ENCODE measurements at places on chromosomes 1 and 21.

- DNase-seq, result no peak
Measured at GRCh38 chr1:41917835-41918449, 780 bp downstream of the HIVEP3 start.

- no peak for DNase-seq
Measured at GRCh38 chr21:43745772-43746517, 27.0 kb downstream of the PDXK start.

DNA sequence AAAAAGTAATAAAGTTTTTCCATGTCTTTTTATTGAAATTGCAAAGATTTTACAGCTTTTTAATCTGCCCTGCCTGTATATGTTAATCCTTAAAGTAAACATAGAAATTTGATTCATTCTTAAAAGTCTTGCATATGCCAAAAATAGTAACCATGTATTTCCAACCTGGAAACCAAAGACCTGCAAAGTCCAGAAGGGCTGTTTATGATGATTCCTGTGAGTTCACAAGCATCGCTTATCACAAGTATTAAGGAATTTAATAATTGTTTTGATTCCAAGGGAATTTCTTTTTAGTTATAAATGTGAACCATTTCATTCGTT is 199.1 kb downstream of the PTPRC start:
- no peak for DNase-seq

DNA sequence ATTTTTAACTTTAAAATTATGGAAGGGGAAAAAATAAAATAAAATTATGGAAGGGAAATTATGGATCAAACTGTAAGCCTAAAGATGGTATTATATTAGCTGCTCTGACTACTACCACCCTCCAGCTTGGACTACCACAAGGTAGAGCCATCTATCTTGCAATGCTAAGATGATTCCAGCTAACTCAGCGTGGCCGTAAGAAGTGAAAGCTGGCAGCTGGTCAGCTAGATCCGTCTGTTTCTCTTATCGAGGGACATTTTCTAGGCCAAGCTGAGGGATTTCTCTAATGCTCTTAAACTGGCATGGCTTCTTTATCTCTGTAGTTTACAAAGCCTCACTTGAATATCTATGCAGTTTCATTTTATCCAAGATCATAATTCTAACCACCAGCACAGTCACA is 31.5 kb downstream of the LYST start:
- DNase-seq, result no peak

GRCh38 chr1:171717062-171717718 is 24.7 kb downstream of the VAMP4 start:
- no peak for DNase-seq

- no peak for DNase-seq
Measured at GRCh38 chr1:8330271-8331125, 12.6 kb downstream of the SLC45A1 start.

DNA sequence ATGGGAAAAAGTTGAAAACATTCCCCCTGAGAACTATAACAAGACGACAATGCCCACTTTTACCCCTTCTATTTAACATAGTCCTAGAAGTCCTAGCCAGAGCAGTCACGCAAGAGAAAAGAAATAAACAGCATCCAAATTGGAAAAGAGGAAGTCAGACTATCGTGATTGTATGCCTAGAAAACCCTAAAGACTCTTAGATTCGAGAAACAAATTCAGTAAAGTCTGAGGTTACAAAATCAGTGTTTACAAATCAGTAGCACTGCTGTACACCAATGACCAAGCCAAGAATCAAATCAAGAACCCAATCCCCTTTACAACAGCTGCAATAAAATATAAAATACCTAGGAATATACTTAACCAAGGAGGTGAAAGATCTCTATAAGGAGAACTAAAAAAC is 72.4 kb downstream of the POU2F1 start:
- DNase-seq, result no peak

- no peak for DNase-seq
Measured at GRCh38 chr1:233998891-233999290, 94.4 kb downstream of the SLC35F3 start.

GRCh38 chr1:220697326-220697725 is 7.2 kb downstream of the C1orf115 start:
- no peak for DNase-seq

GRCh38 chr1:224235813-224236493 is 52.9 kb downstream of the DEGS1 start:
- DNase-seq, result no peak

GRCh38 chr1:99083338-99083737 is 78.7 kb upstream of the PLPPR5 start:
- DNase-seq, result no peak

DNA sequence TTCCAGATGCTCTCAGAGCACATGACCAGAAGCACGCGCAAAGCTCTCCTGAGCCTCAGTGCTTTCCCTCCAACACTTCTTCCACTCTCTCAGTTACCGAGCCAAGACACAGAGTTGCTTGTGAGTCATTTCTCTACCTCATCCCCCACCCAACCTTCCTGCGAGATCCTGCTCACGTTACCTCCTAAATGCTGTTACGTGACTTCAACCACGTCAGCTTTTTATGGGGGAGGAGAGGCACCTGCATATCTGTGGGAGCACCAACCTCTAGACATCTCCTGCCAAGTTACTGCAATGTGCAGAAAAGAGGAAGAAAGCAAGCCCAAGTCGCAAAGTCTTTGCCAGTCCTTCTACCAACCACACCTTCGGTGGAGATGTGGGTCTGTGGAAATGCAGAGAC is 27.2 kb upstream of the ERG start:
- no peak for DNase-seq

DNA sequence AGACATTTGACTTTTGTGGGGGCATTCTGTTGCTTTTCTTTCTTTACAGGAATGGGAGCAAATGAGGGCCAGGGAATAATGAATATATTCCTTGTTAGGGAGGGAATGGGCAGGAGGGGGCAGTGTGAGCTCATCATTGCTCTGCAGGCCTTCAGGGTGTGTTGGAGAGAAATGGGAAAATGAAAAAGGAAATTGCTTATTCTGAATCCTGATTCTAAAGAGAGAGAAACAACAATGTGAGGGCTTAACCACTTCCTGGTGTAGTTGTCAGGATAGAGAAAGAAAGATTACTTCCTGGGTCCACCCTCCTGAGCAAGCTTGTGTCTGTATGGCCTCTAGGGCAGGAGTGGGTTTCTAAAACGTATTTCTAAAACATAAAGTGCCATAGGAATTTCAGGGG is 28.3 kb downstream of the VANGL2 start:
- DNase-seq, result peak; percentile 79

GRCh38 chr1:12114340-12114683 is 51.2 kb downstream of the TNFRSF8 start:
- no peak for DNase-seq

DNA sequence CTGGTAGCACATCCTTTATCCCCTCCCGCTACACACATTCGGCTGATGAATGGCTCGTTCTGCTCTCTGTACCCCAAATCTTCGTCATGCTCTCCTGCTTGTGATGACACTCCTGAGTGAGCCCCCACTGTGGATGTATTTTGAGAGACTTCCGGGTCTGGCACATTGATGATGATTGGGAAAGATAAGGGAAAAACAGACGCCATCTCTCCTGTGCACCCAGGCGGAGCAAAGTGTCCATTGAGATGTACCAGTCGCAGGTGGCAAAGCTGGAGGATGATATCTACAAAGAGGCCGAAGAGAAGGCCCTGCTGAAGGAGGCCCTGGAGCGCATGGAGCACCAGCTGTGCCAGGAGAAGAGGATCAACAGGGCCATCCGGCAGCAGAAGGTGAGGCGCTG is 27.9 kb upstream of the EFHD2 start:
- no peak for DNase-seq

- DNase-seq, result peak; percentile 81
Measured at GRCh38 chr1:46179138-46180081, 3.1 kb upstream of the P3R3URF start.

GRCh38 chr1:17725084-17725719 is 29.9 kb upstream of the ACTL8 start:
- no peak for DNase-seq

DNA sequence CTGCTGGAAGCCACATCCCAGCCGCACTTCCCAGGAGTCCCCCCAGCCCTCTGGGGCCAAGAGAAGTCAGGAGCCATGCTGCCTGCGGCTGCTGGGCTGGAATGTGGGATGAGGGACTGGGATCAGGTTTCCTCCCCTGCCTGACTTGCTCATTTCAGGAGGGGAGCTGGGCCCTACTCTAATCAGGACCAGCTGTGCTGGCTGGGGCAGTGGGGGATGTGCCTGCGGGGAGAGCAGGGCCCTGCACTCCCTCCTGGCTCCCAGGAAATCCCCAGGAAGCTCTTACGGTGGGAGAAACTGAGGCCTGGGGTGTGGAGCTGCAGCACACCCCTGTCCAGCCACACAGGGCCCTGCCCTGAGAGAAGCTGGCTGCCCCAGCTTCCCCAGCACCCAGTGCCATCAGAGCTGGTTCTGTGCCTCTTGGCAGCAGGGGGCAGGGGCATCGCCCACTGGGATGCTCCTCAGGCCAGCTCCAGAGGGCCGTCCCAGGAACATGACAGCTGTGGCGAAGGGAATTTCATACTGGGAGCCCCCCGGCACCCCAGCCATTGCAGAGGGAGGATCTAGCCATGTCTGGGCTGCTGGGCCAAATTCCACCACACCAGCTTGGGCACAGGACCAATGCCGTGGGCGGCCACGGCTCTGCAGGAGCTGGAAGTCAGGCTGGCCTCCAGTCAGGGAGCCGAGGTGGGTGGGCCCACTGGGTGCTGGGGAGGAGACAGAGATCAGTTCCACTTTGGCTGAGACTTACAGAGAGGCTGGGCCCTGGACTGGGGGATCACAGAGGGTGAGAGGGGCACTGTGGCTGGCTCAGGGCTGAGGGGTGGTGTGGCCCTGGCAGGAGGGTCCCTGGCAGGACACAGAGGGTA is 21.3 kb upstream of the PRSS38 start:
- DNase-seq, result no peak

- peak; percentile 32 for DNase-seq
Measured at GRCh38 chr1:53754484-53755312, 15.7 kb upstream of the GLIS1 start.

- no peak for DNase-seq
Measured at GRCh38 chr1:193769651-193770050, 583.2 kb upstream of the B3GALT2 start.

DNA sequence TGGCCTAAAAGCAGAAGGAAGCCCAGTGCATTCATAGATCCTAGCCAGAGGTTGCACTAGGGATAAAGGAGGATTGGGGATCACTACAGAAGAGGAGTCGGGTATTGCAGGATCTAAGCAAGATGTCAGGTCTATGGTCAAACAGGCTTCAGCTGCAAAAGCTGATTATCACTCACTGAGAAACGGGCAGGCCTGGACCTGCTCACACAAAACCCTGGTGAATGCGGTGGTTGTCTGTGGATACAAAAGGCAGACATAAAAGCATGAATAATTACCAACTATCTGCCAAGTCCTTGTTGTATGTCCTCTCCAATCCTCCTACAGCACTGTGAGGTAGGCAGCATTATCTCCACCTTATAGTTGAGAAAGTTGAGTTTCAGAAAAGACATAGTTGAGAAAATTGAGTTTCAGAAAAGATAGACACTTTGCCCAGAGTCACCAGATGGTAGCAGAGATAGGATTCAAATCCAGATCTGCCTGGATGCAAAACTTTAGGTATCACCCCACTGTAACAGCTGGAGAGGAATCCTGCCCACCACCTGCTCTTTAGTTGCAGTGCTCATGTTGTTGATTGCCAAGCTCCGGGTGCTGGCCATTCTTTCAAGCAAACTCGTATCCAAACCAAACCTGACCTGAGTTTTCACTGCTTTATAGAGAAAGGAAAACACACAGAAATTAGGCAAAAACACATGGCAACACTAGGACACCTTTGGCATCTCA is 49.6 kb upstream of the HOOK1 start:
- DNase-seq, result no peak

DNA sequence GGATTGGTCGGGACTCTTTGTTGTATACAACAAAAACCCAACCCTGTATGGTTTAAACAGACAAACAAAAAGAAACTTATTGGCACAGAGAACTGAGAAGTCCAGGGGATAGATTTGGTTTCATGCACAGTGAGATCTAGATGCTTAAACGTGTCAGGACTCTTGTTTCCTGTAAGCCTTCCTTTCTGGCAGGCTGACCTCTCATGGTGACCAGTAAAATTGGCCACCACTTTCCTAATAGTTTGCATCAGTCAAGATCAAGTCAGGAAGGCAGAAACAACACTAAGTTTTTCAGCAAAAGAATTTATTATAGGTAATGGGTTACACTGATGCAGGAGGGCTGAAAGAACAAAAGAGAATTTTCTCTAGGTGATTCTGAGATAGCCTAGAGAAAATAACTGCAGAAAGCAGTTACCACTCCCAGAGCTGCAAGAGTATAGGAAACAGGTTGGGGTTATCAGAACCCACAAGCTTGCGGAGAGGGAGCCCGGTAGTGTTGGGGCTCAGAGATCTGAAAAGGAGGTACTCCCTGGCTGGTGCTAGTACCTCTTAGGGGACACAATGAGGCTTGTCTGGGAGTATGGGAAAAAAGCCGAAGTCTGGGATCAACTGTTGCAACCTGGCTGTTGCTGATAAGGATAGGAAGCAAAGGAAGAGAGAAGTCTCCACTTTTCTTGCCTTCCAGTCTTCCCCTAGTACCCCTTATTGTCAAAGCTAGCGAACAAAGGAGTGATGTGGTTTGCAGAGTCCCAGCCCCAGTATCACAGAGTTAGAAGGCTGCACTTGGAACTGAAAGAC is 21.4 kb downstream of the CITED4 start:
- DNase-seq, result no peak

GRCh38 chr21:36765229-36765628 is 66.3 kb downstream of the SIM2 start:
- DNase-seq, result no peak

GRCh38 chr1:218895064-218895587 is 278.6 kb upstream of the LYPLAL1 start:
- no peak for DNase-seq

- no peak for DNase-seq
Measured at GRCh38 chr1:110340207-110340468, 961 bp downstream of the RBM15 start.

DNA sequence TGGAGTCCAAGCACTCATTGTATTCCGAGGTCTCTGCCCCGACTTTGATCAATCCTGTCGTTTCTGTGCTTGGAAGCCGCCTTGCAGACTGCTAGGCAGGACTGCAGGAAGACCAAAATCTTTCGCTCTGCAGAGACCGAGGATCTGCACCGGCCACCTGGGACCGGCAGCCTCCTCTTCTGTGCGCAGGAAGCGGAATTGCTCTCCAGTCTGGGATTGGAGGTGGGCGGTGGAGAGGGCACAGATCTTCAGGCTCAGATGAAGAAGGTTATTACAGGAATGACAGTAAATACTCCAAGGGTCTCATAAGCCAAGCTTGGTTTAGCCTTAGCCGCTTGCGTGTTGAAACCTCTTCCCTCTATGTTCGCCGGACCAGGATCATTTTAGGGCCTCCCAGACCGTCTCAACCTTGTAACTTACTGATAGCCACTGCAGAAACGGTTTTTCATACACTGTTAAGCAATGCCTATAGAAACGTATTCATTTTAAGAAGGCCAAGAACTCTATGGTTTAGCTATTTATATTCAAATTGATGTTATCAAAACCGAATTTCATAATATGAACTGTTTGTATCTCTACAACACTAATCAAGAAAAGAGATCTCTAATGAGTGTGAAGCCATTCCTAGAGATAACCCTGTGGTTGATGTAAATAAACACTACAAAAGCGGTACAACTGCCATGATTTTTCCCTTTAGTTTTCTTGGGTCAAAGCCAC is 1.1 kb downstream of the MIA3 start:
- DNase-seq, result peak; percentile 32

GRCh38 chr1:209862391-209863356 is 34.9 kb downstream of the UTP25 start:
- DNase-seq, result no peak

- no peak for DNase-seq
Measured at GRCh38 chr1:182739545-182739944, 50.0 kb upstream of the NPL start.

GRCh38 chr1:61782771-61783170 is 40.5 kb downstream of the PATJ start:
- DNase-seq, result no peak
